Kasumi-1 (cell line): ENCODE measurements at places on chromosomes 6 and 20.

- DNase-seq: no peak
Measured at GRCh38 chr6:74607934-74608333, 597.9 kb downstream of the COL12A1 start.

DNA sequence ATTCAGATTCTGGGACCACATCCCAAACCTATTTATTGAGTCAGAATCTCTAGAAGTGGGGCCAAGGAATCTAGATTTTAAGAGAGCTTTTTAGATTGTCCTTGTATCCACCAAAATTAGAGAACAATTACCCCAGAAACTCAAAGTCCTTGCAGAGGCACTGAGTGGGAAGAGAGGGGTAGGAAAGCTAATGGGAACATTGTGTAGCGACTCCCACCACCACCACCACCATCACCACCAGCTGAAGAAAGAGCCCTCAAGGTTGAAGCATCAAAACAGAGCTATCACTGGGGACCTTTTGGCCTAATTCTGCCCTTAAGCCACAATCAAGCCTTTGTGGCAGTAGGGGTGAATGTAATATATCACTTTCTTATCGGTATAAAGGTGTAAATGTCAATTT is 39.0 kb upstream of the SLC32A1 start:
- DNase-seq: no peak

DNA sequence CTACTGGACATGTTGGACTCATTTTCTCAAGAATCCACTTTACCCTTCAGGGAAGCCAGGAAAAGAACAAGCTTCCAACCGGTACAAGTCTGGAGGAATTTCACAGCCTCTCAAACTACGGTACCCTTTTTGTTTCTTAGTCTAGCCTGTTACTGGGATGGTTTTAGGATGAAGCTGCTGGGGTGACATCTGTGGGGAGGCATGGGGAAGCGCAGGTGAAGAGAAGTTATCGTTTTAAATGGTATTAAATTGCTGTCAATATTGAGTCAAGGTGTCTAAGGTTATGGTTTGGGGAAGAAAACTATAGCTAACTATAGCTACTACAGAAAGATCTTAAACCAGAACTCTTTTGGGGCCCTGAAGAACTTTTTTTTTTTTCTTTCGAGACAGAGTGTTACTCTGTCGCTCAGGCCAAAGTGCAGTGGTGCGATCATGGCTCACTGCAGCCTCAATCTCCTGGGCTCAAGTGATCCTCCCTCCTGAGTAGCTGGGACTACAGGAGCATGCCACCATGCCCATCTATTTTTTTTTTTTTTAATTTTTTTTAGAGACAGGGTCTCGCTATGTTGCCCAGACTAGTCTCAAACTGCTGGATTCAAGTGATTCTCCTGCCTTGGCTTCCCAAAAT is 128.7 kb downstream of the RIN2 start:
- no peak for DNase-seq

DNA sequence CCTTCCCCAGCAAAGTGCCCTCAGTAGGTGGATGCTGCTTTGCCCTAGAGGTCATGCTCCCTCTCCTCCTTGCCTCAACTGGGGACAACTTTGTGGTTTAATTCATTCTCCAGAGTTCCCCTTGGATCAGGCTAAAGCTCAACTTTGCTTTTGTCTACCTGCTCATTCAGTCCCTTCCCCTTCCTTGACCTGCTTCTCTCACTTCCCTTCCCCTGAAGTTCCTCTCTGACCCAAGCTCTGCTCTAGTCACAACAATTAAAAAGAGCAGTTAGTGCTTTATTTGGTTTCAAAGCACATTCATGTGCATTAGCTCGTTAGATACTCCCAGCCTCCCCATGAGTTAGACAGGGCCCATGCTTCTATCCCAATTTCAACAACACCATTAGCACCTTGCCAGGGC is 71.3 kb downstream of the DZANK1 start:
- DNase-seq: no peak

DNA sequence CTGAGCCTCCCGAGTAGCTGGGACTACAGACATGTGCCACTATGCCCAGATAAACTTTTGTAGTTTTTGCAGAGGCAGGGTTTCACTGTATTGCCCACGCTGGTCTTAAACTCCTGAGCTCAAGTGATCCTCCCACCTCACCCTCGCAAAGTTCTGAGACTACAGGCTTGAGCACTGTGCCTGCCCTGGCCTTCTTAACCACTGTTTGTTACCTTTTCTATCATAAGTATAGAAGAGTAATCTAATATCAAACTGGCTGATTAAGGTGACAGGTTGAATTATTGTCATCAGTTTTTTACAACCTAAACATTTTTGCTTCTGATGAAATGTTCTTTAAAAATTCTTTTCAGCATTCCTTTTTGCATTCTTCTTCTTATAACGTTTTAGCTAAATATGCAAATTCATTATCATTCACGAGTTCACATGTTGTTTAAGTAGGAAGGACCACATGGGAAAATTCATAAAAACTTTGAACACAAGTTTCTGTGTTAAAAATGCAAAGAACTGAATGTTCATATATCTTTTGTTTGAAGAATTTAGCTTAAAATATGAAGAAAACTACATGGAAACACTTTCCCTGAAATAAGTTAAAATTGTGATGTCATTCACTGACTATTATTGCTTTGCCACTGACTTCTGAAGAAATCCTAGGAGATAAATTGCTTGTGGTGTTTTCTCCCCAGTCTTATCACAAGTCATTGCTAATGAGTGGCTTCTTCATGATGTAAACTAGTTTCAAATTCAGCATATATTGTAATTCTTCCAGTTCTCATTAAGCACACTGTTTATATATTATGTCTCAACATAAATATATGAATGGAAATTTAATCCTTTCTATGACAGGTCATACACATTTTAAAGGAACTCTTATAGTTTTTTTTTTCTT is 106.7 kb downstream of the ADGRB3 start:
- DNase-seq: no peak

- no peak for DNase-seq
Measured at GRCh38 chr20:19292254-19292653, 79.8 kb downstream of the SLC24A3 start.

DNA sequence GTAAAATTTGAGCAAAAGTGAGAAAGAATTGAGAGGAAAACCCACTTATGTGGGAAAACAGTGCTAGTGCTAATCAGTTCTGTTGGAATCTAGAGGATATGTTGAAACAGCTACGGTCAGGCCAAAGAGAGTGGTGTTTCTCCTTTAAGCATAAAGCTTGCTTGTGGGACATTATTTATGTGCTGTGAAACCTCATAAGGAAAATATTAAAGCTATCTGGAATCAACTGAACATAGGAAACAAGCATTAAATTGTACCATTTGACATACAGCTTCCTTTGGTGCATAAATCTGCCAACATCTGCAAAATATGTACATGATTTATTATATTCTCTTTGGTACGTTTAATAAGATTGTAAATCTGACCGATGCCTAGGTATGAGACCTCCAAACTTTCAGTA is 182.5 kb upstream of the PDE10A start:
- DNase-seq: no peak
